Endothelial cell (in vitro differentiated cells): ENCODE measurements at places on chromosomes 5 and 9.

- no peak for DNase-seq
Measured at GRCh38 chr5:168962306-168962705, 338.6 kb downstream of the SLIT3 start.

GRCh38 chr5:142547445-142548380 is 138.2 kb downstream of the FGF1 start:
- DNase-seq, result no peak

DNA sequence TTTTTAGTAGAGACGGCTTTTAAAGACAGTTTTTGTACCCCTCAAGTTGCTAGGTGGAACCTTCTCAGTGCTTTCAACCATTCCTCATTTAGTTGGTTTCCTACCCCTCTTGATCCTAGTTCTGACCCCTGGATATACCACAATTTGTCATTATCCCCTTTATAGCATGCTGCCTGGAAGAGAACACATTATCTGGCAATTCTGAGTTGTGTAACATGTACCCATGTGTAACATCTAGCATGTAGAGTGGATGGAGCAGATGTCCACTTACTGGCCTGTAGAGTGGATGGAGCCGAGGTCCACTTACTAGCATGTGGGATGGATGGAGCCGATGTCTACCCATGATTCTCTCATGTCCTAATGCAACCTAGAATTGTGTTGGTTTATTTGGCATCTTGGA is 7.5 kb downstream of the SLC36A1 start:
- no peak for DNase-seq

- DNase-seq, result no peak
Measured at GRCh38 chr5:73673161-73673591, 47.2 kb downstream of the ARHGEF28 start.

DNA sequence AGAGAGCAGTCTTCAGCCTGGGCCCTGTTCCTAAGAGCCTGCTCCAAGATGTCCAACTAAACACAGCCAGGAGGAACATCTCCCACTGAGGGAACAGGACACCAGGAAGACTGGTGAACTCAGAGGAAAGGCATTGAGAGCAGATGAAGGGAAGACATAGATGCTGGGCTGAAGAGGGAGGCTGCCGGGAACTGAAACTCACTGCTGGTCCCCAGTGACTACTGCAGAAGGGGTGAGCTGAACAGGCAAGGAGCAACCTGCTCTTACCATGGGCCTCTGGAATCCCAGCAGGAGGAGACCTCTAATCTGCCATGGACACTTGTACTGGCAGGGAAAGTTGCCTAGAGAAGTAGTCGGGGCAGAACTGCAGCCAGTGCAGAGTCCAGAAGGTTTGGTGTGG is 95.7 kb downstream of the TRPM3 start:
- no peak for DNase-seq

DNA sequence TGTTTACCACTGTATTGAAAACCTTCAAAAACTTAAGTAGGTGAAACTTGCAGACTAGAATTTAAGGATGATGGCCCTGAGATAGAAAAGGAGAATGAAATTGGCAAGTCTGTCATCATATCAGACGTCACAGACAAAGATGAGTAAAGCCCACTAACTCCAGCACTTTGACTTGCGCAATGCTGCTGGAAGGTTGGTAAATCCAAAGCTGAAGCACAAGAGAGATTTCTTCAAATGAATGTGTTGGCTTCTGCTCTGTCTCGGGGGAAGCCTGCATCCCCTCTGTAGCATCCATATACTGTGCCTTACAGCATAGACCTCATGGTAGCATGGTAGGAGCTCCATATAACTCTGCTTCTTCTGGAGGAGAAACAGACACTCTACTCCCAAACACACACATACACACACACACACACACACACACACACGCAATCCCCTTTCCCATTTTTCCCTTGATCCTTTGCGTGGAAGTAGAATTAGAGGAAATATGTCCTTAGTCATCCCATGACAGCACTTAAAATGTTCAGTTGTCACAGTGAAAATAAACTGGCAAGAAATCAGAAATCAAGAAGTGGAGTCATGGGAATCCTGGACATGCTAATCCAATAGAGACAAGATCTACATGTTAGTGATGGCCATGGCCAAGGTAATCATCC is 241.5 kb downstream of the NR3C1 start:
- DNase-seq, result no peak

GRCh38 chr5:78204241-78204640 is 90.3 kb downstream of the AP3B1 start:
- DNase-seq, result no peak

DNA sequence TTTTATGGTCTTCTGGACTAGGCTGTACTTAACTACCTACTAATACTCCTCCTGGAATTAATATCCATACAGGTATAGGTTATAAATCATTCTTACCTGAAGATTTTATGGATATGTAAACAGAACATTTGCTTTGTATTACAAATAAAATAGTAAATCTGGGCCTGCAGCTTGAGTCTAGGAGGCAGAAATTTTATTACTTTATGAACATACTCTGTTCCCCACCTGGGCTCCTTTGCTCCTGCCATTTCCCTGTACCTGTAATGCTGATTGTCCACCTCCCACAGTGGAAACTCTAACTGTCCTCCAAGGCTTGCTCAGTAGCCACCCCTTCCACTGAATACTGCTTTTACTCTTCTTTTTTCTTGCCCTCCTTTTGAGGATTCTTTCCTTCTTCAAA is 108.0 kb downstream of the PAM start:
- no peak for DNase-seq

DNA sequence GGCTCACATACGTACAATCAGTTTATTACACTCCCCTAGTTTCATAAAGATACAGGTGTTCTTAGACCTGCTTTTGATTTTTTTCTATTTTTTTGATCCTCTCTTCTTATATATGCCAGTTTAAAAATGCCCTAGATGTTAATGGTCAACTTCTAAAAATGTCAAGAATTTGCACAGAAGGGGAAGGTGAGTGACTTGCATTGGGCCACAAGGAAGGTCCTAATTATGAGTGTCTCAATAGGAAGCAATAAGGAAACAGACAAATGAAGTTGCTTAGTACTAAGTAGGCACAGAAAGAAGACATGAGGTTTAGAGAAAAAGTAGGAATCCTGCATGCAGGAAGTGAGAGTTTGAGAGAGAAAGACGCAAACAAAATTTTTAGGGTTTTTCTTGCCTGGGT is 3.2 kb upstream of the CCDC171 start:
- DNase-seq, result no peak

DNA sequence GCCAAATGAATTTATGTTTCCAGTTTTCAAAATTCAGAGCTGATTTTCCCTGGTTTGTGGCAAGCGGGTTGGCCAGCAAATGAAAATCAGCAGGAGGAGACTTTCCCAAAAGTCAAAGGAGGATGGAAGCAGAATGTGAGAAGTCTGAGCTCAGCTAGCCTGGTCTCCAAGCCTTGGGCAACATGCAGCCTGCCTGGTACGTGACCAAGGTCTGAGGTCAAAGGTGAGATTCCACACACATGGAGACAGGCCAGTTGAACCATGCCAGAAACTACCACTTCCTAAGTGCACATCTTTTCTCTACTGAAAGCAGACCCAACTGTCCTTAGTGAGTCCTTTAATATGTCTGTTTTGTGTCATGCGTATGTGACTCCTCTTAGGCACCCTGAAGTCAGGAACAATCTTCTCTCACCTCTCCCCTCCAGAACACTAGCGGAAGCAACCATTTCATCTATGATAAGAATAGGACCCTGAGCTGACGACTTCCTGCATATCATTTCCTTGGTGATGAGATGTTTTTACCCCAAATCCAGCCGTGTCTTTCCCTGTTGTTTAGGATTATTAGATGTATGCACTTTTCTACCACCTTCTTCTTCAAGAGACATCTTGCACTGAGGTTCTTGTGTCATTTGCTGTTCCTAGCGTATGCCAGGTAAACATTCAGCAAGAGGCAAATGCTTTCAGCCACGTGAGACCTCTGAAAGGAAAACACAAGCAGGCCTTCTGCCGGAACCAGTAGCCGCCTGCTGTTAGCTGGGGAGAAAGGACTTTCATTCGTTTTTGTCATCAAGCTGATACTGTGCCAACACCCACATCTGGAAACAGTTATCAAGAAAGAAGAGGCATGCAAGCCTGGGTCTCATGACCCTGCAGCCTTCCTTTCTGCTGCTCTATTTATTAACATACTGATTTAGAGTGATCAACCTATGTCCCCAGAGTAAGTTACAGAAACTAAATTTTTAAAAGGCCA is 9.7 kb upstream of the TGFBI start:
- no peak for DNase-seq

- no peak for DNase-seq
Measured at GRCh38 chr5:53041071-53041692, 52.0 kb downstream of the ITGA2 start.

GRCh38 chr9:16429671-16430070 is 440.8 kb downstream of the BNC2 start:
- no peak for DNase-seq

- no peak for DNase-seq
Measured at GRCh38 chr5:150208187-150209098, 18.6 kb downstream of the SLC6A7 start.

- no peak for DNase-seq
Measured at GRCh38 chr9:79689576-79689975, 117.8 kb downstream of the TLE4 start.

DNA sequence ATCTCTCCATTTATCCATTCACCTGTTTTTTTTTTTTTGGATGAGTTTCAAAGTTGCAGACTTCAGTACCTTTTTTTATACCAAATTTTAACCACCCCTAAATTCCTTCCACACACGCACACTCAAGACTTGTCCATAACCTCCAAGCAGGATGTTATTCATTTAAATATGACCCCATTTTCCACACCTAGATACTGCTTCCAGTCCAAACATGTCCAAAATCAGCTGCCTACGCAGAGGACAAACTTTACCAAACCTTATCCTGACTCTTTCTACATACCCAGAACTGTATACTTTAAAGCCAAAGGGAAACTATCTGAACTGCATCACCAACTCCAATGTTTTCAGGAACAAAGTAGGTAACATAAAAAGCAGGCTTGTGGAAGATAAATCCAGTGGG is 36.0 kb upstream of the FYB1 start:
- no peak for DNase-seq

DNA sequence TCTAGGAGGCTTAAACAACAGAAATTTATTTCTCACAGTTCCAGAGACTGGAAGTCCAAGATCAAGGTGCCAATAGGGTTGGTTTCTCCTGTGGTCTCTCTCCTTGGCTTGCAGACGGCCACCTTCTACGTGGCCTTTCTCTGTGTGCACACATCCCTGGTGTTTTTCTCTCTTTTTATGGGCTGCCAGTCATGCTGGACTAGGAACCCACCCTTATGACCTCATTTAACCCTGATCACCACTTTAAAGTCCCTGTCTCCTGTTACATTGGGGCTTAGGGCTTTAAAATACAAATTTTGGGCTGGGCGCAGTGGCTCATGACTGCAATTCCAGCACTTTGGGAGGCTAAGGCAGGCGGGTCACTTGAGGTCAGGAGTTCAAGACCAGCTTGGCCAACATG is 157.1 kb downstream of the TLE1 start:
- no peak for DNase-seq

DNA sequence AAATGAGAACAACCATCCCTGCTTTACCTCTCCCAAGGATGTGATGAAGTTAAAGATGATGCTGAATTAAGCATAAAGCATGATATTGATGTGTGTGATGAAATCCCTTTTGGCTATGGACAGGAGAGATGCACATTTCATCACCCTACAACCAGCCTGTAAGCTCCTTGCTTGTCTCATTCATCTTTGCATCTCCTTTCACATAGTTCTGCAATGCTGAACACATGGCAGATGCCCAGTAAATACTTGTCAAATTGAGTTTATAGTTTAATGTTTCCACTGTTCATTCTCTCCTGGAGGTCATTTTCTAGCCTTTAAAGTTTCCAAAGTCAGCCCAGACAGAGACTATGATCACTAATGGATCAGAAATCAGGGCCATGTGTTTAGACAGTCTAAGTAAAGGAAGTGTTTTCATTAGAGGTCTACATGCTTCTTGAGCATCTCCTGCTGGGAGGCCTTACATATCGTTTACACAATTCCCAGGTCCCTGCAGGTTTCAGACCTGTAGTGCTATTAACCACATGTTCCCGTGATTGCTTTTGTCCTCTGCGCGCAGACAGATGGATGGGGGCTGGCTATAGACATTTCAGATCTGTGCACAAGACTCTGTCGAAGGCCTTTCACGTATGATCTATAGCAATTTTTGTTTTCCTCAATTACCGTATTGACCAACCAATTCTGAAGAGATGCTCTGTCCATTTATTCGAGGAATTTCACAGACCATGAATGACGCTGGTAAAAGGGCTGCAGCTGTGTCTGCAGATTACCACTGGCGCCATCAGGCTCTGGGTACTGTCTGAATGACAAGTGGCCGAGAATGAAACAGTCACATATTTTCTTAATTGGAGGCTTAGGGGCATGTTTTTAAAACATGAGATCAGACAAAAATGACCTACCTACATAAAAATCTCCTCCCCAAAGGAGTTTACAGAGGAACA is 49.0 kb upstream of the CKMT2 start:
- no peak for DNase-seq

DNA sequence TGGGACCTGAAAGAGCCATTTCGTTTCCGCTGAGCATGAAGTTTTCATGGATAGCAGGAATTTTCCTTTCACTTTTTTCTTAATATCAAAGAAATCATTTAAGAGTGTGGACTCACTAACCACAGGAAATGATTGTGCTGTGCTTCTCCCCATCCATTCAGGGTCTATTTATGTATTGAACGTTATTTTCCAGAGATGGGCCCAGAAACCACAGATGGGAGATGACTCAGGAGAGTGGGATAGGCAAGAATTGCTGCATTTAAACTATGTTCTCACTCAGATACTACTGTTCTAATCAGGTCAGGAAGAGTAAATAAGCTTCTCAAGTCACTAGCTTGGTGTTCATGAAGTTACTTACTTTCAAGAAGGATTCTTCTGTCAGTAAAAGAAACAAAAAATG is 763.8 kb downstream of the DTWD2 start:
- no peak for DNase-seq

DNA sequence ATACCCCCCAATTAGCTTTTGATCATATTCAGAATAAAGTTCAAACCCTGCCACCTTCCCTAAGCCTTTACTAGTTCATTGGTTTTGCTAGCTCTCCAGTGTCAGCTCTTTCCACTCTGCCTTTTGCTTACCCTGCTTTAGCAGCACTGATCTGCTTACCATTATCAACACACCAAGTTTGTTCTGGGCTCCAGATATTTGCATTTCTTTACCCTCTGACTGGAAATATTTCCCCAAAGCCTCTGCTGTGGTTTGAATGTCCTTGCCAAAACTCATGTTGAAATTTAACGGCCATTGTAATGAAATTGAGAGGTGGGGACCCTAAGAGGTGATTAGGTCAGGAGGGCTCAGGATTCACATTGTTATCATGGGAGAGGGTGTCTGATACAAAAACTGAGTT is 99.5 kb downstream of the GCNT1 start:
- no peak for DNase-seq

DNA sequence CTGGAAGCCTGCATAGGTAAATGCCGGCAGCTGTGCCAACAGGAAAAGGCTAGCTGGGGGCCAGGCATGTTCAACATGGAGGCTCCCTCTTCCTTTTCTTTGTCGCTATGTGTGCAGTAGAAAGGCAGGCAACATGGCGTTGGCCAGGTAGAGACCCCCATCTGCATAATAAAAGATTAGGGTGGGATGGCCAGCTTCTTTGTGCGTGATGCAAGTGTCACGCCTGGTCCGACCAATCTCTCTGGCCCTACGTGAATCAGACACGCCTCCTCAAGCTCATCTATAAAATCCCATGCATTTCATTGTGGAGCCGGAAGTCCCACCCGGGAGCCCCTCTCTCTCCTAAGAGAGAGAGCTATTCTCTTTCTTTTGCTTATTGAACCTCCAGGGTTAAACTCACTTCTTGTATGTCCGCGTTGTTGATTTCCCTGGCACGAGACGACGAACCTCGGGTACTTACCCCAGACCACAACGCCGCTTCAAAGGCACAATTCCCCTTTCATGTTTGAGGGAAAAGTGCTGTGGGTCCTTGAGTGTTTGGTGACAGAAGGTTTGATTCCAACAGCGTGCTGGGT is 25.0 kb upstream of the C5orf47 start:
- DNase-seq, result no peak
